ENCODE measurements at places on chromosomes 5 and 9.

DNA sequence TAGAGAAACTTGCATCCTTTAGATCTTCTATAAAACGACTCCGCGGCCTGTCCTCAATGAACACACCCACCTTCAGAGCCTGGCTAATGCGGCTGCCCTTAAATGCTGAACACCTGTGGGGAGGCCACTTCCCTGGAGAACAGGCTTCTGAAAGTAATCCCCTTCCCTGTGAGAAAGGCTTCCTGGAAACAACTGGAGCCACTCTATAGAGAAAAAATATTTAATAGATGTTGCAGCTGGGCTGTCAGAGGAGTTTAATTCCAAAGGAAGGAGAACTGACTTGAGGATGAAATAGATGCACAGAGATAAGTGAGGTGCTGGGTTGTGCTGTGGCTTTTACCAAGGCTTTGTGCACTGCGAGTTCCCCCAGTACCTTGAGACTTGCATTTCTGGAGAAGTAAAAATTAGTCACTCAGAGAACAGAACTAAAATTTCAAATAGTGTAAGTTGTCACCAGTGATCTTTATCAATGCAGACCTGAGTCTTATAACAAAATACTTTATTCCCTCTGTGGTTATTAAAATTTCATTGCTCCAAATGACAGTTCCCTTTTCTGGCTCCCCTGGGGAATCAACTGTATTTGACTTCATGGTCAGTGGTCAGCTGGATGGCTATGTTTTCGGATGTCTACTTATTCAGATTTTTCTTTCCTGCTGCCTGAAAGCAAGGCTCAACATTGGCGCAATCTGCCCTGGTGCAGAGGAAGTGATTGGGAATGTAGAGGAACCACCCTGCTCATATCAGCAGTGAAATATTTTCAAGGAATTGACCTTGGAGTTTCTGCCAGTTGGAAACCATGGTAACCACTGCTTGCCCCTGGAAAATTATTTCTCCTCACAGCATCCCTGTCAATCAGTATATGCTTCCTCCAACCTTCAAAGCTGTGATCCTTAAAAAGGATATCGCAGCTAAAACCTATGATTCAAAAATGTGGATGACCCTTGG lies 238.8 kb downstream of the SMARCA2 start:
- DNase-seq, result no peak

- no peak for DNase-seq
These were observed 33.7 kb downstream of the NCS1 start for GRCh38 chr9:130205912-130206311.

DNA sequence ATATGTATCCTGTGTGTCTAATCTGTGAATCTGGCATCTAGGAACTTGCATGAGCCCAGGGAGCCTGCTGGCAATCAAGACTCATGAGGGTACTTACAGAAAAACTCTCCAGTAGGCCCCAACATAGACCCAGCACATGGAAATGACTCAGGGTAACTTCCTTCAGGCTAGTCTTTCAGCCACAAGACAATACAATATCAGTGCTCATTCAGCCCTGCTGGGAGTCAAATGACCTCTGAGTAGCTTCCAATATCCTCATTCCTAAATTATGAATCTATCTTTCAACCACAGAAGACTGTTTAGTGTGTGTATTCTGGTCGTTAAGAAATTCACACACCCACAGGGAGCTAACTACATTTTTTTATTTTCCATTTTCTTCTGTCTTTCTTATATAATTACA lies 1273.0 kb downstream of the EFNA5 start:
- no peak for DNase-seq

DNA sequence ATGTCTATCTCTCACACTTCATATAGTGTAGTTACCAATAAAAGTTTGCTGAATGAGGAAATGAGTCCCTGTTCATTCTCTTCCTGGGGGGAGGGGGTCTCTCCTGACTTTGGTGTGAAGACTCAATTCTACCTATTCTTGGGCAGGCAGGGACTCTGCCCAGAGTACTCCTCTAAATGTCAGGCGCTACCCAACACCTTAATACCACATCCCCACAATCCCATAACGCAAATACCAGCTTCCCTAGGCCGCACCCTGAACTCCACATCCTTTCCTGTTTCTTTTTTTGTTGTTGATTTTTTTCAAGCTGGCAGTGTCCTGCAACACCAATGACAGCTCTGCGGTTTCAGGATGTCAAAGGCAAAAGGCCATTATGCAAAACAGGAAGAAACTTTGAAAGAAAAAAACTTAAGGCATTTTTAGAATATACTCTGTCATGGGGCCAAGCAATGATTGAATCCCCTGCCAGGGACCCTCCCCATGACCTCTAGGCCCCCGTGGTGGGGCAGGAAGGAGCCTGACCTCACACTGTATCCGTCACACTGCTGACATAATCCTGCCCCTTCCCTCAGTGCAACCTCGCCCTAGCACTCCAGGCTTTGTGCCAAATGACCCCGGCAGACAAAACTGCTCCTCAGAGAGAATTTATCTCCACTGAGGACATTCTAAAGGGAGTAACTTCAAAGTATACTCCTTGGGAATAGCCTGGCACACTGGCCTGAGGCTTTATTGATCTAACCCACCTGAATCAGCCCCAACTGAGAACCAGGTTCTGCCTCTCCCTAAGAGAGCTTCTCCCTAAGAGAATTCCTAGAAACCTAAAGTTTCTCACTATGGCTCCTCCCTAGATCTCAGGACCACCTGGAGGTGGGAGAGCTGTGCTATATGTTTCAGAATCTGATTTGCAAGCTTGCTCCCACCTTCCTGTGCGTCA lies 8.0 kb downstream of the B4GALT1 start:
- DNase-seq, result no peak

GRCh38 chr5:37931541-37931940 lies 91.7 kb upstream of the GDNF start:
- DNase-seq, result no peak

- no peak for DNase-seq
These were observed 3.2 kb upstream of the ACOT12 start for GRCh38 chr5:81397176-81397575.

GRCh38 chr9:120522558-120522957 lies 57.4 kb downstream of the CDK5RAP2 start:
- no peak for DNase-seq

GRCh38 chr9:93030642-93031628 lies 27.6 kb upstream of the SUSD3 start:
- no peak for DNase-seq

DNA sequence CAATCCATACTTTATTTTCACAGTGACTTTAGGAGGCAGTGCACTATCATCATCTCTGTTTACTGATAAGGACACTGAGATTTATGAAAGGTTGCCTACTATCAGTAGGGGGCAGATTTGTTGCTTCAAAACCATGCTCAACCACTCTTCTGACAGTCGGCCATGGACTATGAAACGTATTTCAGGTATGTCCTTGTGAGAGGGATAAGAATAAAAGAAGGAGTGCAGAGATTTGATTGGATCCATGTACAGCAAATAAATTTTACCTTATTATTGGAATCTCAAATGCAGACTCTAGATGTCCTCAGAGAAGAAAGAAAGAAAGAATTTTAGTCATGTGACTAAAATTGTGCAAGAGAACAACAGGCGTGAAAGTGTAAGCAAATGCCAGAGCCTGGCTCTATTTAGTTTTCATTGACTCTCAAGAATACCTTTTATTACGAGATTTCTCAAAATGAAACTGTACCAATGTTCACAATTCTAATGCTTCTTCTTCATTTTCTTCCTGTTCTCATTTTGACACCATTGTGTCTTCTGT lies 296.6 kb upstream of the RASA1 start:
- no peak for DNase-seq

DNA sequence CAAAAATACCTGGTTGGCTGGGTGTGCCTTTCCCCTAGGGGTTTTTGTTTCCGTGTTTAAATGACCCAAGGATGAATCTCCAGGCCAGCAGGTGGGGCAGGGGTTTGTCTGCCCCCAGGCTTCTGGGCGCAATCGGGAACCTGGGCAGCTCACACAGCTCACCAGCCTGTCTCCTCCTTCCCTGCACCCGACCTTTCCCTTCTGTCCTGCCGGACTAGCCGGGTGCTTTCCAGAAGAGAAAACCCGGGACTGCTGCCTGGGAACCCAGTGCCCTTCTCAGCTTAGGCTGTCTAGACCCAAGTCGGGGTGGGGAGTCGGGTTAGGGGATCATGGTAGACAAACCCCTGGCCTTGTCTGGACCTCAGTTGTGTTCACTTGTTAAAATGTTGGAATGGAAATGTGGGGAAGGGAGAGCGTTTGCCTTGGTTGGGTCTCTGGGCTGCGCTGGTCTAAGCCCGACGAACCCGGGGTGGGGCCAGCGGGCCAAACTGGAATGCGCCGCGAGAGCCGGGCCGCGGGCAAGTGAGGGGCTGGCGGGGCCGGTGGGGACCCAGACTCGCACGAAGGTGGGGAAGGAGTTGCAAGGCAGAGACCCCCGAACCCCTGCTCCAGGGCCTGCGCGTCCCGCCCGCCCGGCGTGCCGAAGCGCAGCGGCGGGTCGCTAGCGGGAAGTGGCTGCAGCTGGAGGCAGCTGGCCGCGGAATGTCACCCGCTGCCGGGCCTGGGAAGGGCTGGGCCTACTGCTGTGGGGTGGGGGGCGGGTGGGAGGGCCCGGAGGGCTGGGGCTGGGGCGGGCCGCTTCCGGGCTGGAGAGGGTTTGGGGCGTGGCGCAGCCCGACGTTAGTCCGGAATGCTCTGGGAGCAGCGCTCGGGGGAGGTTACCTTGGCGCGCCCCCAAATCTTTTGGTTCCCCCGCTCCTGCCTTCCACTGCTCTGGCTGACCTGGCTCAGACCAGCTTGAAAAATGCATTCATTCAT lies 84.6 kb downstream of the DAB2IP start:
- no peak for DNase-seq

GRCh38 chr5:128815201-128815600 lies 150.1 kb upstream of the SLC27A6 start:
- no peak for DNase-seq

DNA sequence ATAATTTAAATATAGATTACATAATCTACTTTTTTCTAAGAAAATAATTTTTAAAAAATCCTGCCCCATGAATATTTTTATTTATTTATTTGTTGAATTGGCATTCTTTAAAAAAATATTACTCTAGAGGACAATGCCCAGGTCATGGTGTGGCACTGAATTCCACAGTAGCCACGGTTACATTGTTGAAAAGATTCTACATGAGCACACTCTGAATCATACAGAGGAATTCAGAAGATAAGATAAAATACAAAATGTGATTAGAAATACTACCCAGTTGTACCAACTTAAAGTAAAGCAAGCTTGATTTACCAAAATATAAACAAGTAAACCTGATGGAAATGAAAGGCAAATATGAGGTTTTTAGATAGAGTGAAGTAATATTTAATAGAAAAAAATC lies 183.7 kb downstream of the HCN1 start:
- DNase-seq, result no peak

- no peak for DNase-seq
These were observed 18.5 kb upstream of the RCL1 start for GRCh38 chr9:4774209-4774608.
